ENCODE measurements at places on chromosomes 12 and 14.

GRCh38 chr12:94434171-94434570, 25.5 kb downstream of the CEP83 start:
- DNase-seq = no peak

GRCh38 chr12:75844985-75845384, 186.6 kb downstream of the PHLDA1 start:
- no peak for DNase-seq

DNA sequence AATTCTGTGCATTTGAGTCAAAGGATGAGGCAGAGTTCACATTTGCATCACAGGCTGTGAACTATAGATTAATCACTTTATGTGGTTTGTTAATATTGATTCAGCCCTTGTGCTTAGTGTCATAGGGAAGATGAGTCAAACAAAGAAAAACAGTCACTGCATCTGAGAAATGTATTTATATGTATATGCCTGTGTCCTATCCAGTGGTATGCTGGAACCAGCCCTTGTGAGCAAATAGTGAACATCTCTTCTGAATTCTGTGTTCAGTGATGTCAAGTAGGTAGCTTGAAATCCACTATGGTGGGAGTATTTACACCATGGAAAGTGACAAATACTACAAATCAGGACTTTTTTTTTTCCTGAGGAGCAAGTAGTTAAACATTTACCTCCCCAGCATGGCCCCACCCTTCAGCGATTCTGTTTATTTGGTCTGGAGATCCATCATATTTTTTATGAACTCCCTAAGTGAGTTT, 128.5 kb downstream of the HMGA2 start:
- DNase-seq = no peak

GRCh38 chr14:84671776-84672175, 858.2 kb upstream of the FLRT2 start:
- no peak for DNase-seq

DNA sequence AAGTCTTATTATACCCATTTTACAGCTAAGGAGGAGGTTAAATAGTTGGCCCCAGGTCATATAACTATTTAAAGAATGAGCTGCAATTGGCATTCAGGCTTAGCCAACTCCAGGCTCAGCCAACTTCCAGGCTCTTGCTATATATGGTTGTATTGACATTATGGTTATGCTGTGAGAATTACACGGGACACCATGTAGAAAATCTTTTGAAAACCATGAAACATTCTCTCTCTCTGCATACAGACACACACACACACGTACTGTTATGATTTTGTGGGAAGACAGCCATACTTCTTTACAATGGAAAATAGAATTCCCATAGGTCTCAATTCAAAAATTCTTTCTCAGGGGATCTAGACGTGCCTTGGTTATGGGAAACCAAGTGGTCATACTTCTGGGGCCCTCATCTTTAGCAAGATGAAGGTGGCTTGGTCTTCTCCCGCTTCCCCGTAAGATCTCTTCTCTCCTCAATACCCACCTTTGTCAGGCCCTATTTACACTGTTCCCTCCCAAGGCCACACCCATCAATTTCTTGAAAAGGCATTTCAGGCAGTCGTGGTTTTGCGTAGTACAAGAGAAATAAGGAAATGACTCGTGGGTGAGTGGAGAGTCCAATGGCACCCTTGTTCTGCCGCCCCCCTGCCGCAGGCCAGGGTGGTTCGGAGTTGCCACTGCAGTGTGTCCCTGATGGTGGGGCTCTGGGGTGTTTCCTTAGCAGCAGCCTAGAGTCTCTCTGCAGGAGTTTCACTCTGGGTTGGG, 10.0 kb upstream of the GPRC5A start:
- no peak for DNase-seq

- DNase-seq = no peak
Measured at GRCh38 chr12:54142114-54142475, 46.7 kb downstream of the SMUG1 start.

DNA sequence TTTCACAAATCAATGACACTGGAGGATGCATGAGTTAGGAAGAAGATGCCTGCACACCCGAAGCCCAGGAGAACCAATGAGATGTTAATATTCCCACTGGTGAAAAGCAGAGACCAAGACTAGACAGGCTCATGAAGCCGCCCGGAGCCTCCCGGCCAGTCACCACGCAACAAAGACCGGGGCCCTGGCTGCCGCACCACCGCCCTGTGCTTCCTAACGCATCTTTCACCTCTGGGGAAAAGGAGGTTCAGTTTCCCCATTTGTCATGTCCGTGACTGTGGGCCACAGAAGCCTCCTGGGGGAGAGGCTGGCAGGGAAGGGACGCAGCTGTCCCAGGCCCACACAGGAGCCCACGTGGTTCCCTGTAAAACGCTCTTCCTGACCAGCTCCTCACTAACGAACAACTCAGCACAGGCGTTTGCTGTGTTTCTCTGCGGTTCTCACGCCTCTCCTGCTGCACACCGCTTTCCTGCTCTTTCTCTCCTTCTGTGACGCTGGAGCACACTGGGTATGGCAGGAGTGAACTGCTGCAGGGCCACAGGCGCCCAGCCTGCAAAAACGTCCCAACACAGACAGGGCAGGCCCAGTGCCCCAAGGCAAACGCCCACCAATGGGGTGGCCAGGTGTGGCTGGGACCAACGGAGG, 10.8 kb downstream of the RIMBP2 start:
- no peak for DNase-seq

GRCh38 chr12:80702889-80703805, 4.3 kb upstream of the MYF6 start:
- no peak for DNase-seq

GRCh38 chr14:93025055-93025454, 90.7 kb downstream of the ITPK1 start:
- DNase-seq = no peak

DNA sequence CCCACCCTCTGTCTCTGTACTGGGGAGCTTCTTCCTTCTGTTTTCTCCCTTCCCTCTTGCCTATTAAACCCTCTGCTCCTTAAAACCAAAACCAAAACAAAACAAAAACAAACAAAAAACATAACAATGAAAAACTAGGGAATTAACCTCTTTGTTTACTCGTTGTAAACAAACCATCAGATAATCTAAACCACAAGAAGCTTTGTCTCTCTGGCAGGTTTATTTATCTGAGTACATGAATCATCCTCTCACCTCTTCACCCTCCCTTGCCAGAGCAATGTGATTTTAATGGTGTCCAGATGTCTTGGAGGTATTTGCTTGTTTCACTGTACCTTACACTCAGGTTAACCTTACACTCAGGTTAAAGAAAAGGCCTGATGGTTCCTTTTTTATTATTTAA, 66.1 kb downstream of the DYRK2 start:
- DNase-seq = no peak

- no peak for DNase-seq
Measured at GRCh38 chr14:35020713-35021112, 25.4 kb upstream of the FAM177A1 start.

GRCh38 chr12:102406033-102406584, 74.3 kb downstream of the IGF1 start:
- DNase-seq = no peak

GRCh38 chr14:48792376-48793024, 793.7 kb downstream of the RPS29 start:
- DNase-seq = no peak

DNA sequence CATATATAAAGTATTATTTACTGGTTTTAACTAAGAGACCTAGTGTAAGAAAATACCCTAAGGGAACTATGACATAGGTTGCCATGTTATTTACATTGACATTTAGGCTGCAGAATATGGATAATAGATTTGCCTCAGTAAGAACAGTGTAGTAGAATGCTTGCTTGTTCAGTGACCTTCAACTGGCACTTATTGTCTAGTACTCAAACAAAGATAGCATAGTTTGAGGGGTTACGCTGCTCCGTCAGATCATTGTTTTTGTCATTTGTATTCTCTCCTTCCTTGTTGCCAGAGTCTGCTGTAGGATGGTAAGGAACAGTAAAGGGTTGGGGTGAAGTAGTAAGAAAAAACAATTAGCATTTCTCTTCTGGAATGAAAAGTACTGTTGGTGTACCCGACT, 33.2 kb downstream of the TOGARAM1 start:
- no peak for DNase-seq

GRCh38 chr12:33795536-33795935, 226.8 kb upstream of the ALG10 start:
- no peak for DNase-seq

DNA sequence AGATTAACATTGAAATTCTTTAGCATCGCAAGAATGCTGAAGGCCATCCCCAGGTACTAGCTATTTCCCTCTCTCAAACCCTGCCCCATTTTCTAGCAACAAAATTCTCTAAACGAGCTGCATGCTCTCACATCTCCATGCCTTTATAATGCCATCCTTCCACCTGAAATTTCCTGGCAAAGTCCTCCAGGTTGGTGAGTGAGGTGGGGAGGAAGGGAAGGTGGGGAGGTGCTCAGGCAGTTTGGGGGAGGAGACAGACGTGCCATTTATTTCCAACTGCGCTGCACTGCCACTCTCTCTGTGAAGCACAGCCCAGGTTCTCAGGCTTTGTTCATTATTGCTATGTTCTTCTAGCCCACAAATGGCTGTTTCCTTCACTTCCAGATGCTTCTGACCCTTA, 208.4 kb downstream of the PAWR start:
- DNase-seq = no peak

DNA sequence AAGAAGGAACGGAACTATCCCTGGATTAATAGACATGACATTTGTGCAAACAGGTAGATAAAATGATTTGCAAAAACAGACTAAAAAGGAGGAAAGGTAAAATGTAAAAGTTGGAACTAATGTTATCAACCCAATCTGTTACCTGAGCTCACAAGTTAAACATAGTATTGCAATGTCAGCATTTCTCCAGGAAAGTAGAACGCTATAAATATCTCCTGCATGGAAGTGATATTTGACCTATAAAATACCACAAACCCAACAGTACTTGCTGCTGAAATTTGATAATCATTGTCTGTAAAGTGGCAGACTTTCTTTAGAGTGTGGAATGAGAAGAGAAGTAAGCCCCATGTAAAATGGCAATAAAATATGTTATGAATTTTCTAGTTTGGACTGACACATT, 1435.7 kb downstream of the LRFN5 start:
- no peak for DNase-seq

Measured in stimulated activated CD4-positive, alpha-beta T cell treated with anti-CD3 and anti-CD28 coated beads, TNF-alpha, amount 100 ng/mL, for 4 hours (primary cell).